ENCODE measurements at places on chromosomes 7 and 10. TPM values are rescaled to one million over a fixed set of nuclear protein-coding genes. Genes with fewer than 3 reads are reported as not detected.

- no peak for DNase-seq
Observed at GRCh38 chr7:101869026-101869900, 51.8 kb downstream of the CUX1 start.

DNA sequence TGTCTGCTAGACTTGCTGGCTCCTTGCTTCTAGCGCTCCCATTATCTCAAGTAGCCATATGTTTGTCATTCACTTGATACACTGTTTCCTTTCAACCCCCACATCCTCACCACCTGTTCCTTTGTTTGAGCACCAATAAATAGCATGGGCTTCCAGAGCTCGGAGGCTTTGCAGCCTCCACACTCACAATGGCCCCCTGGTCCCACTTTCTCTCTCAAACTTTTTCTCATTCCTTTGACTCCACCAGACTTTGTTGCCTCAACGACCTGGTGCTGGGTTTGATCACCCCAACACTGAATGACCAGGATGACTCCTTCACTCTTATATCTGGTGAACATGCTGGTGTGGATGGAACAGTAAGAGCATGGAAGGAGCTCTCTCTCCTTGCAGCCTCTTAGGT, 114.5 kb upstream of the TRIM24 start:
- no peak for DNase-seq

DNA sequence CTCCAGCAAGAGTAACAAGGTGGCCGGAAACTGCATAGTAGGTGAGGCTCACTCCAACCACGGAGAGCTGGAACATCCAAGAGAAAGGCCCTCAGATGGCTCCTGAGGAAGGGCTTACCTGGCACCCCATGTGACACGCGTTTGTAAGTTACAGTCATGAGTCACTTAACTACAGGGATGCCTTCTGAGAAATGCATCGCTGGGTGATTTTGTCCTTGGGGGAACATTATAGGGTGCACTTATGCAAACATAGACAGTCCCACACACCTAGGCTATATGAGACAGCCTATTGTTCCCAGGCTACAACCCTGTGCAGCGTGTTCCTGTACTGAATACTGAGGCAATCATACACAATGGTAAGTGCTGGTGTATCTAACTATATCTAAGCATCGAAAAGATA, 139.9 kb downstream of the PKD1L1 start:
- no peak for DNase-seq

- DNase-seq, result no peak
Observed at GRCh38 chr10:96170230-96170629, 40.1 kb downstream of the ZNF518A start.

DNA sequence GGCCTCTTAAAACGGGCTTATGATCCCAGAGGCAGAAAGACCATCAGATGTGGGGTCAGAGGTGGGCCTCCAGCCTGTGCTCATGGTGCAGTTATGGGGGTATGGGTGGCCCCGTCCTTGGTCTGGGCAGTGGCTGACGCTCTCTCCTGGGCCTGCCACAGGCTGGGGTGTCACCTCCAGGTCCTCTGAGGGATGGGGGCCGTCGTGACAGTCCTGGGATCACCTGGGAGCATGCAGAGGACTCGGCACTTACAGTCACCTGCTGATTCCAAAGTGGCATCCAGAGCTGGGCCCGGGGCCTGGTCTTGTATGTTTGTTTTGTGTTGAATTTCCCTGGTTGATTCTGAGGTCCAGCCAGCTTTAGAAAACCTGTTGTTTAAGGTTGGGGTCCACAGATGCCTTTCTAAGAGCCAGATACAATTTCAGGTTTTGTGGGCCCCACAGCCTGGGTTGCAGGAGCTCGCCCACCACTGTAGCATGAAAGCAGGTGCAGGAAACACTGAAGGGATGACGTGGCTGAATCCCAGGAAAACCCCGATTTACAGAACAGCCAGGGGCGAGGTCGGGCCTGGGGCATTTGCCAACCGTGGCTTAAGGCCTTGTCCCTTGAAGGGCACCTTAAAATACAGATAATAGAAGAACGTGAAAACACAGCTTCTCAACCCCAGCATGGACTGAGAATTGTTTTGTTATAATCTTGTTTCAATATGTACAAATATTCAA, 170.7 kb upstream of the PPP2R2D start:
- DNase-seq, result no peak

GRCh38 chr10:51879238-51879637, 179.8 kb upstream of the CSTF2T start:
- no peak for DNase-seq

DNA sequence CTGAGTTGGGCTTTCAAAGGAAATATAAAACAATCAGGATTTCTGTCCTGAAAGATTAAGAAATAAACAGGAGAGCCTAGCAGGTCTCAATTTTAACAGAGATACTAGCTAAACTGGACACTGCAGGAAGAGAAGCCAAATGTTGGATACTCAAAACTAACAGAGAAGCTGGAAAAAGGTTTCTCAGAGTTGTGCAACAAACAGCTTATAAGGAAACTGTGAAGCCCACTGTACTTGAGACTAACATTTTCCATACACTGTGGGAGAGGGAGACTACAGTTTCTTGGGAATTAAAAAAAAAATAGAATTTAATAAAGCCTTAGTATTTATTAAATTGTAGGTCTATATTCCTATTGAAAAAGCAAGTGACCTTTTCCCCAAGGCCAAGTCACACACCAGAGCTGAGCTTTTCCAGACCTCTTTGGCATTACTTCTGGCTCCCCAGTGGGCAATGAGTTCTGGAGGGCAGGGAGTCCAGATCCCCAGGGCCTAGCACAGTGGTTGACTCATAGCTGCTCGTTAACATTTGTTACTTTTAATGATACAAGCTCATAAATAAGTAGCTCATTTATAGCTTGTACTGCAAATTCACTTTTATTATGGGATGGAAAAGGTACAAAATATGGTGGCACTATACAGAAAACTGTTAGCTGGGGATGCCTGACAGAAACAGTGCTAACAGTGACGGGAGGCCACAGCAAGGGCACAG, 68.3 kb downstream of the MINDY3 start:
- no peak for DNase-seq

ZNF722 gene
- total RNA-seq, result not detected

ZNF862 gene
- 2.9 TPM for total RNA-seq

OR6B1 gene
- total RNA-seq, result not detected

All from gastrocnemius medialis (tissue), 4 donors.